AG09309 (cell line): ENCODE measurements at places on chromosomes 12 and 14.

DNA sequence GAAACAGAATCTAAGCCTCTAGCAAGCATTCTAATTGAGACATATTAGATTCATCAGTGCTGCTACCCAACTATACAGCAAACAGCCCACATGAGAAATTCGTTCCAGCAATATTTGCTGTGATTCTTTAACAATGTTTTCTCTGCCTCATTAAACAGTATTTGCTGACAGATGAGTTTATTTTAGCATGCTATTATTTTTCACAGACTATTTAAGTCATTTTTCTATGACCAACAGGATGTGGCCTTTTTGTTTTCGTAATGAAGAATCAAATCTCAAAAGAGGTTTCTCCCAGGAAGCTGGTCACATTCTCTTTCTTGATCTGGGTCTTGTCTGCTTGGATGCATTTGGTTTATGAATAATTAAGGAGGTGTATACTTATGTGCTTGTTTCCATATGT lies 23.2 kb upstream of the SERPINA12 start:
- DNase-seq: no peak

DNA sequence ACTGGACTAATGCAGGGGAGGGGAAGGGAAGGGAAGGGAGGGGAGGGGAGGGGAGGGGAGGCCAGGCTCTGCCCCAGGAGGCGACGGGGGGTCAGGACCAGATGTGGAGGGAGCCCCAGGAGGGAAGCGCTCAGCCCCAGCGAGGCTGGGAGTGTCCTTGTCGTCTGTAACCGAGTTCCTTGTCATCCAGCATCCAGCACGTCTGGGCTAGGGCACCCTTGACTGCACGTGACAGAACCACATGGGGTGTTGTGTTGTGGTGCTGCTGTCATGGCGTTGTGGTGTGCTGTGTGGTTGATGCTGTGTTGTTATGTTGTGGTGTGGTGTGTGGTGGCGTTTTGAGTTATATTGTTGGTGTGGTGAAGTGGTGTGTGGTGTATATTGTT lies 28.4 kb upstream of the SFSWAP start:
- DNase-seq: no peak

GRCh38 chr12:76790564-76791552 lies 26.9 kb downstream of the ZDHHC17 start:
- DNase-seq: no peak

DNA sequence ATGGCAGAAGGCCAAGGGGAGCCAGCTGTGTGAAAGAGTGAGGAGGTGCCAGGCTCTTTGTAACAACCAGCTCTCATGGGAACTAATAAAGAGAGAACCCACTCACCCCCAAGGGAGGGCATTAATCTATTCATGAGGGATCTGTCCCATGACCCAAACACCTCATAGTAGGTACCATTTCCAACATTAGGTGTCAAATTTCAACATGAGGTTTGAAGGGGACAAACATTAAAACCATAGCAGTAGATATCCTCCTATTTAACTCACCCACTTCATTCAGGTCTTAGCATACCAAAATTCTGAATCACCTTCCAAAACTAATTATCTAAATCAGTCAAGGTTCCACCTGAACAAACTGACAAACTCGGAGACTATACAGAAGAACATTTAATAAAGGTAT lies 75.3 kb downstream of the PPFIA2 start:
- no peak for DNase-seq

- no peak for DNase-seq
Observed at GRCh38 chr12:67223225-67223624, 45.9 kb upstream of the CAND1 start.

GRCh38 chr12:64063121-64063520 lies 159.0 kb downstream of the KICS2 start:
- DNase-seq: no peak

DNA sequence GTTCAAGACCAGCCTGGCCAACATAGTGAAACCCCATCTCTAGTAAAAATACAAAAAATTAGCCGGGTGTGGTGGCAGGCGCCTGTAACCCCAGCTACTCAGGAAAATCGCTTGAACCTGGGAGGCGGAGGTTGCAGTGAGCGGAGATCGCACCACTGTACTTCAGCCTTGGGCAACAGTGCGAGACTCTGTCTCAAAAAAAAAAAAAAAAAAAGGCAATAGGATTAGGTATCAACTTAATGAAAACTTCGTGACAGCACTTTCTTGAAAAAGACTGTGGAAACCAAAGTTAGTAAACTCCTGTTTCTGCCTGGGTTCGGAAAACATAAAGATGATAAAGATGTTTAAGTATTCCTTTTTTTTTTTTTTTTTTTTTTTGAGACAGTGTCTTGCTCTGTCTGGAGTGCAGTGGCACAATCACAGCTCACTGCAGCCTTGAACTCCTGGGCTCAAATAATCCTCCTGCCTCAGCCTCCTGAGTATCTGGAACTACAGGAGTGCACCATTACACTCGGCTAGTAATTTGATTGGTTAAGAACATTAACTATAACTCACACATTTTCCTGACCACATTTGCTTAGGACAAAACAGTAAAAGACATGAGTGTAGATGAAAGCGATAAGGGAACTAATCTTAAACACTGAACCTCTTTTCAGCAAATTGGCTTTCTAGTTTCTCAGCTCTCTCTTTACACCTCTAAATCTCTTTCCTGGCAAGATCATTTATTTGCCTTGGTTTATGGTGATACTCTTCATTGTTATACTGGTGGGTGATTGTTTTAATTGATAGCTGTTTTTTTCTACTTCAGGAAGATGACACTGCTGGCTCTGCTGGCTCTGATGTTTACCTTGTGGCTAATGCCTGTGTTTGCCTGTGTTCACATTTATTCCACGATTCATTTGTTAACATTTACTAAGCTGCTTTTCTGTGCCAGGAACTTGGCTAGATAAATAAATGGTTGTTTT lies 15.8 kb downstream of the HIF1A start:
- no peak for DNase-seq

DNA sequence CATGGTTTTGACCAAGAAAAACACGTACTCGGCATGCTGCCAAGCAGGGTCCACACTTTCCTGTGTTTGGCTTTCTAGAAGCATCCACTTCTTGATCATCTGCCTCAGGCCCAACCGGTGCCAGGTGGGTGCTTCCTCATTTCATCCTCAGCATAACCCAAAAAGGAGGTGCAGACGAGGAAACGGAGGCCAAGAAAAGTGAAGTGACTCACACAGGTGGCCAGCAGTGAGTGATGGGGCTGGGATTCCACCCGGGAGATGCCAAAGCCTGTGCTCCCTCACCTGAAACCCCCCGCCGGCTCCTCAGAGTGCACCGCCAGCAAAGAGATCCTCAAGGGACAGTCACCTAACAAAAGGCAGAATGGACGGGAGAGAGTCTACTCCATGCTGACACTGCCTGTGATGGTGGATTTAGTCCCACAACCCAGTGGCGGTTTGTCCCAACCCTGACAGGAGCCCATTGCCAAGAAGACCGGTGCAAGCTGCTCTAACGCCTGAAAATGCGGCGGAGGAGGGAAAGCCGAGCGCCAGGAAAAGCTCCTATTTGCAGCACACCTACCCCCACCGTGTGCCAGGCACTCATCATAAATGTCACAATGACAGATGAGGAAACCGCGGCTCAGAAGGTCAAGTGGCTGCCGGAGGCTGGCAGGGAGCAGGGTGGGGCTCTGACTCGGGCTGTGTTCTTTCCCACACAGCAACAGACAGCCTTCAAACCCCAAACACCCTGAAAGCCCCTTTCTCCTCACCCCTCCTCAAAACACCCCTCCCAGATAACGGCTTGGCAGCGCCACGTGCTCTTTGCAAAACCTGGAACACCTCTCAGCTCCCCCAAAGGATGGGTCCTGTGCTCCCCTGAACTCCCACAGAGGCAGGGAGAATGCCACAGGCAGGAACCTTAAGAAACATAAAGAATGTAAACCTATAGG lies 18.8 kb downstream of the BCL11B start:
- no peak for DNase-seq

DNA sequence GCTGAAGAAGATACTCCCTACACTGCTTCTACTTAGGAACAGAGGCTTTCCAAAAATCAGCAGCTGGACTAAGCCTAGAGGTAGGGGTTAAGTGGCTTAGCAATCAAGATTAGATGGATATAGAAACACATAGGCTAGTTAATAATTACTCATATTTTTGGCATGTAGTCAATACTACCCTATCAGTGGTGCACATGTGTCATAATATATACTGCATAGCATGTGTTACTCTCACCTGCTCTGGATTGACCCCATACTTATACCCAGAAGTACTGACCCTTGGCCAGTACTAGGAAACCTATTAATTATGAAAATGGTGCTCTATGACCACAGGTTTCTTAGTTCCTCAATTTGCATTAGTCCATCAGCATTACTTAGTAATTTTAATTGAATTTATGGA lies 528.4 kb upstream of the LMO3 start:
- DNase-seq: no peak

- no peak for DNase-seq
Observed at GRCh38 chr12:18428416-18428815, 167.1 kb downstream of the PIK3C2G start.

DNA sequence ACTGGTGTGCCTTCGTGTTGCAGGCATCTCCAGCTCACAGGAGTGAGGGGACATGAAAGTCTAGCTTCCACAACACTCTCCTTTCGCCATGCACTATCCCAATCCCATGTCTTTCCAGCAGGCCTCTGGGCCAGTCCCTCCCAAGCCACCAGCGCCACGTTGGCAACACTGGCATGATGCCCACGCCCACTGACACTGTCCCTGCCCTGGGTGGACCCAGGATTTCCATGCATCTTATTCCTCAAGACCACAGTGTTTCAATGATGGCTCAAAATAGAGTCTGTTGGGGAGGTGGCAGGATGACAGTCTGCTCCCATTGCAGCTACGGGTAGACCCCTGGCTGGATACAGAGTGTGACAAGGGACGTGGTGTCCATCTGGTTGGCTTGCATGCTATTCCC lies 2.3 kb downstream of the SP7 start:
- no peak for DNase-seq
